CD4-positive, alpha-beta T cell treated with Interferon gamma for 1 hour (primary cell): ENCODE measurements at places on chromosomes 4 and X.

DNA sequence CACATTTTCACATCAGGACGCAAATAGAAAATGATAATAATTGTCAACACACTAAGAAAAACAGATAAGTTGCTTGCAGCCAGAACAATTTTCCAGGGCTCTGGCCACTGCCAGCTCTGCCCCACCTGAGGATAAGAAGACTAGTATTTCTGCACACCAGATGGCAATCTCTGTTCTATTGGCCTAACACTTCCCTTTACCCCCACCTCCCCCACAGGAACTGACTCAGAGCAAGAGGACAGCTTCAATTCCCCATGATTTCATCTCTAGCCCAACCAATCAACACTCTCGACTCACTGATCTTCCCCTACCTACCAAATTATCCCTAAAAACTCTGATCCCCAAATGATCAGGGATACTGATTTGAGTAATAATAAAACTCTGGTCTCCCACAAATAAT, 164.0 kb downstream of the SMARCA1 start:
- no peak for DNase-seq

- DNase-seq, result no peak
These were observed 14.9 kb upstream of the RRAGB start for GRCh38 chrX:55702671-55703070.

DNA sequence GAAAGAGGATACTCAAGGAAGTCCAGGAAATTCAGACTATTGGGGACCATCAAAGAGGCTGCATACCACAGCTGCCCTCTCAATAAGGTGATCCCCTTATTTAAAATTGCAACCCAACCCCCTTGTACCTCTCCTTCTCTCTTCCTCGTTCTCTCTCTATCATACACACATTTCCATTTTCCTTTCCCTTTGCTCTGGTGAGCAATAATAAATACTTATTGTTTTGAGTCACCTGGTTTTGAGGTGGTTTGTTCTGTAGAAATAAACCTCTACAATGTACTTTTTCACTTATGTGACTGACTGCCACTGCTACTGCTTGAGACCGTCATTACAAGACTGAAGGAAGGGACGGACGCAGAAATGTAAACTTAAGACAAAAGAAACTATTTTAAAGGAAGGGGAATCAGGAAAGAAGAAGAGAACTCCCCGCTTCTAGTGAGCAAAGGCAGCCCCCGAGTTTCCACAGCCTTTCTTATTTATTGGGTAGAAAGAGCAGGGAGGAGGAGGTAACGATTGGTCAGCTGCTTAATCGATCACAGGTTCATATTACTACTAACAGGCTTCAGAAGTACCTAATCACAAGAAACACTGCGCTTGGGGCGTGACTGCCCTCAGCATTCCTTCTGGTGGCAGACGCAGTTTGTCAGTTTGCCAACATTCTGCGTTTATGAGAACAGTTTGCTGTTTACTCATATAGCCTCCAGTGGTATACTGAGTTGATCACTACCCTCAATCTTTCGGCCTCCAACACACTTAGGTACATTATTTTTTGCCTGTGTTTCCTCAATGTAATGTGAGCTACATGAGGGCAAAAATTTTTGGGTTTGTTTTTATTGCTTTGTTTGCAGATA, 16.9 kb upstream of the TMEM165 start:
- DNase-seq, result no peak

DNA sequence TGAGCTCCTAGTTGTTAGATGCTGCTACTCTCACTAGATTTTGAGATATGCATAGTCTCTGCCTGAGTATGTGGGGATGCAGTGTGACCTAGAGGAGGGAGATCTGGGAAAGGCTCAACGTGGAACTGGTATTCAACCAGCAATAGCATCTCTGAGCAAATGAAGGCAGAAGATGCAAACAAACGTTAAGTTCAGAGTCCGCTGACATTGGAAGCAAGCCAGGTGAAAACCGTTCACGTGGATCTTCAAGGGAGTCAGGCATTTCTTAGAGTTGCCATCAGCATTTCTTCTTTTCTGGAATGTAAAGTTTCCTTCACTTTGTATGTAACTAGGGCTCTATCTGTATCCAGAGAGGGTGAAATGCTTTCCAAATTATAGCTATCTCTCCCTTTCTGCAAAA, 59.9 kb downstream of the C4orf51 start:
- DNase-seq, result no peak

- no peak for DNase-seq
These were observed 222.6 kb downstream of the SPIN4 start for GRCh38 chrX:63128509-63128908.

DNA sequence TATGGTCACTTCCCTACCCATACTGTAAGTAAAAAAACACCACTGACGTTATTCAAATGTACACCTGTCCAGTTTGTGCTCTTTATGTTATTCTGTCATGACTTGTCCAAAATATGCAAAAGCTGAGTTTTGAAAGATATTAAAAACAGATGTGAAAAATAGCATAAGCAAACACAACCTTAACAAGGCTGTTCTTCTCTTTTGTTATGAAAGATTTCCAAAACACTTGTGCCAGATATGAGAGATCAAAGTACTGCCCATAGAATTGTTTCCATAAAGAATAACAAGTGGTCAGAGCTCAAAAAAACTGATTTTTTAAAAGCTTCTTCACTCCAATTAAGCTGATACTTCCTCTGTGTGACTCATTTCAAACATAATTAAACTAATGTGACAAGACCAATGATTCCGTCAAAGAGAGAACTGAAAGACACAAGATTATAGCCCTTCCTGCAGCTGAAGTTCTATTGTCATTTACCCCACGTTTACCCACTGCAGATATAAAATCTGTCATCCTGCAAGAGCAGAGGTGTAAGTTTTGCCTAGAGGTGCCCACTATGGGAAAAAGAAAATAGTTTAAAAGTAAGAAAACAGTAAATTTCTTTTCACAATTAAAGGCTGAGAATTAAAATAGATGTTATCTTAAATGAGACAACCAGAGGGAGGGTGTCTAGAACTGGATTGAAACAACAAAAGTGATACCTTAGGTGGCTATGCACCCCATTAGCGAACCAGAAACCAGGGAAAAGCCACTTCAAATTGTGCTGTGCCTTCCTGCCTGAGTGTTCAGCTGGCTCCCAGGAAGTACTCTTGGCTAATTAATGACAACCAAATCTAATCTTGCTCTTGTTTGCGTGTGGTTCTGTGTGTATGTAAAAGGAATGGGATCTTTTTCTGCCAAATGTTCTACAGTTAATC, 30.1 kb downstream of the RASSF6 start:
- no peak for DNase-seq
